ENCODE measurements at places on chromosomes 16 and 17.

GRCh38 chr16:4317532-4318450 is 1.9 kb downstream of the GLIS2 start:
- no peak for DNase-seq

DNA sequence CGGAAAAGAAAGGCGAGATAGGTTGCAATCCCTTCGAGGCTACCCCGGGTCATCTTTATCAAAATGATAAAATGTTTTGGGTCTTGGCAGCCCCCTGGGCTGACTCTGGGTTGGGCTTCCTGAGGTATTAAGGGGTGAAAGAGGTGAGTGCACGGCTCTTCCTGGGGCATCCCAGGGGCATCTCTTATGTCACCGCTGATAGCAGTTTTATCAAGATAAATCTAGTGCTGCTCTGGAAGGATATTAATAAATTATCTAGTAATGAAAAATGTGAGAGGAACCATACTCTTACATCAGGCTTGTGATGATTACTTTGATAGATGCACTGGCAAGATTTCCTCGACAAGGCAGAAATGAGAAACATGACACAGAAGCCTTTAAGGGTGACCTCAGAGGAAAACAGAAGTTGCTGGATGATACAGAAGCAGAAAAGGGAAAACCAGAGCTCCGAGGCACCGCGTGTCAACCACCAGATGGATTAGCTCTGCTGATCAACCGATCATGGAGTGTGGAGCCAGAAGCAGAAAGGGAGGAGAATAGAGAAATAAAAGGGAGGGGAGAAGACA is 491.3 kb downstream of the TMEM114 start:
- no peak for DNase-seq

GRCh38 chr16:57906382-57907316 is 64.3 kb downstream of the CNGB1 start:
- DNase-seq = no peak

- DNase-seq = no peak
Measured at GRCh38 chr16:88003316-88003715, 52.1 kb downstream of the BANP start.

- no peak for DNase-seq
Measured at GRCh38 chr17:44214896-44215295, 4.6 kb downstream of the UBTF start.

GRCh38 chr16:68450741-68451255 is 2.5 kb upstream of the SMPD3 start:
- DNase-seq = no peak
